Inflammatory macrophage treated with lipopolysaccharide for 4 hours (primary cell): ENCODE measurements at places on chromosomes 4 and X.

DNA sequence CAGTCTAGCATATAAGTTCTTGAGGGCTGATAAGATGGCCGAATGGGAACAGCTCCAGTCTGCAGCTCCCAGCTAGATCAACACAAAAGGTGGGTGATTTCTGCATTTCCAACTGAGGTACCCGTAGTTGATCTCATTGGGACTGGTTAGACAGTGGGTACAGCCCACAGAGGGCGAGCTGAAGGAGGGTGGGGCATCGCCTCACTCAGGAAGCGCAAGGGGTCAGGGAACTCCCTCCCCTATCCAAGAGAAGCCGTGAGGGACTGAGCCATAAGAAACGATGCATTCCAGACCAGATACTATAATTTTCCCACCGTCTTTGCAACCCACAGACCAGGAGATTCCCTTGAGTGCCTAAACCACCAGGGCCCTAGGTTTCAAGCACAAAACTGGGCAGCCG, 109.0 kb downstream of the RPS6KA6 start:
- no peak for DNase-seq

- DNase-seq: no peak
Measured at GRCh38 chrX:57137501-57137900, 304 bp upstream of the SPIN2A start.

GRCh38 chr4:1380368-1381151, 25.7 kb downstream of the NKX1-1 start:
- DNase-seq: no peak

DNA sequence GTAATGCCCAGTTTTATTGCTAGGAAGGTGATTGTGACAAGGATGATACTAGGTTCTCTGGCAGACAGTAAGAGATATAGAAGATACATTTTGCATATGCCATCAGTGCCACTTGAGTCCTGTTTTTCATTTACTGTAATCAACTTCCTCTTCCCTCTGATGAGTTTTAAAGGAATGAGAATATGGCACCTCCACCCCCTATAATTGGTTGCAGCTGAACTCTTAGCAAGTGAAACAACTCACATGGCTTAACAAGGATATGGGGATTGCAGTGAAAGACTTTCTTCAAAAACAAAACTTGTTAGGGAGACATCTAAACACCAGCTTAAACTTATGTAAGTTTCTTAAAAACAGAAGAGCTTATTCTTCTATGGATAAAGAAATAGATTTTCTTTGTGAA, 90.0 kb downstream of the AREG start:
- DNase-seq: peak; percentile 16

DNA sequence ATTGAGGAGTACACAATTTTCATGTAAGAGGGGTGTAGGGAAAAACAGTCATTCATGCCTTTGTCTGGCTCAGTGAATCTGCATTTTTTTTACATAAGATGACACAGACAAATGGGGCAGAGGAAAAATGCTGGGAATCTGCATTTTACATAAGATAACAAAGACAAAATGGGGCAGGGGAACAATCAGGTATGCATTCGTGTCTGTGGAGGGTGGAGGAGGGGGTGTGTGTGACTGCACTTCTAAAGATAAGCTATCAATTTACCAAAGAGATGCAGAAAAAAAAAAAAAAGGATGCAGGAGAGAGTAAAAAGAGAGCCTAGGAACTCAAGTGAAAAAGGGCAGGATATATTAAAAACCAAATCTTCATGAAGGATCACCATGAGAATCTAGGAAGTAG, 637.4 kb downstream of the ZNF674 start:
- no peak for DNase-seq
